CD4-positive, alpha-beta T cell treated with Interleukin-21 for 1 hour (primary cell): ENCODE measurements at places on chromosomes 2 and 18.

- no peak for DNase-seq
Observed at GRCh38 chr2:10989782-10990181, 78.0 kb downstream of the KCNF1 start.

GRCh38 chr2:171568089-171568488 lies 45.8 kb downstream of the CYBRD1 start:
- DNase-seq = no peak

DNA sequence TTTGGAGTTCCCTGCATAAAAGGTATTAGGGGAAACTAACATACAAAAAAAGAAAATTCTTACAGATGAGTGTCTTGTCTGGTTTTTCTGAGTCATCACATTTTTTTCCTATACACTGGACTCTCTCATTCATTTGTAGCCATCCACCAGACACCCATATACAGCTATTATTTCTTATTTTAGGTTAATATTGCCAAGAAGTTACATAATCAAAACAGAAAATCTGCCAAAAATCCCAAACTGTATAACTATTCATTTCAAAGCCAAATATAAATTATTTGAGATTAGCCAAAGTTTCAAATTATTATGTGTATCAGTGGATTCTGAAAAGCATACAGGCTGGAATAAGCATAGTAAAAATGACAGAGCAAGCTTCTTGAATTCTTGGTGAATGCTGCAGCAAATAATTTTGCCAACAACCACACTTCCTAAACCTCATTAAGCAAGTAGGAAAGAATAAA lies 191.2 kb downstream of the NCKAP5 start:
- DNase-seq = no peak

- no peak for DNase-seq
Observed at GRCh38 chr18:8469544-8470130, 139.6 kb upstream of the RAB12 start.

- no peak for DNase-seq
Observed at GRCh38 chr2:21424375-21424774, 300.6 kb downstream of the TDRD15 start.

DNA sequence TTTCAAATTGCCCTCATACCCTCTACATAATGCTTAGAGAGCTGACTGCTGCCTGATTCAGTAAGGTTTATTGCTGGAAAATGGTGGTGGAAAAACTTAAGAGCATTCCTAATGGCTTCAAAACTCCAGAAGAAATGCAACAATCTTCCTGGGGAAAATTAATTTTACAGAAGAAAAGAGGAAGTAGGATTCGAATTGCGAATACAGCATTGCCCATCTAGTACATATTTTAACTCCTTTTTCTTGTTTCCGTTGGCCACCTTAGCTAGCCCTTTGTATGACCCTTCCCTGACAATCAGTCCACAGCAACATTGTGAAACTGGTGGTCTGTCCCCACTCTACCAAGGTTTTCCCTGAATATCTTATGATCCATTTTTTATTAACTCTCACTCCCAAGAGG lies 224.7 kb downstream of the MTX2 start:
- DNase-seq = no peak

GRCh38 chr2:120526997-120527945 lies 181.3 kb downstream of the INHBB start:
- DNase-seq = no peak
